ENCODE measurements at places on chromosomes 3 and 15.

- no peak for DNase-seq
Measured at GRCh38 chr3:196634829-196635228, 4.7 kb upstream of the NRROS start.

DNA sequence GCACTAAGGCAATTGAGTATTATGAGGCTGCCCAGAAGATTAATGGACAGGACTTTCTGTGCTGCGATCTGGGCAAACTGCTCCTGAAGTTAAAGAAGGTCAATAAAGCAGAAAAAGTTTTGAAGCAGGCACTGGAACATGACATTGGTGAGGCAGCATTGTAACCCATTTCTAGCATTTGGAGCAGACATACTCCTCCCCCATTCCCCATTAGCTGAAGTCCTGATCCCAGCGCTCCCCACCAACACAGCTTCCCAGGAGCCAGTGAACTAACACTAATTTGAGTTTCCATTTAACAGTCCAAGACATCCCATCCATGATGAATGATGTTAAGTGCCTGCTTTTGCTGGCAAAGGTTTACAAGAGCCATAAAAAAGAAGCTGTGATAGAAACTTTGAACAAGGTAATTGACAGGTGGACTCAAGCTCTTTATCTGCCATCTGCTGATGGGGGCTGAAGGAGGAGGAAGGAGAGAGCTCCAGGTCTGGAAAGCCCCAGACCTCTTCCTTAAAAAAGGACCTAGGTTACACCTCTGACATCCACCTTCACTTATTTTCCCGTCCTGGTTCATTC, 22.6 kb downstream of the CSRNP1 start:
- no peak for DNase-seq

DNA sequence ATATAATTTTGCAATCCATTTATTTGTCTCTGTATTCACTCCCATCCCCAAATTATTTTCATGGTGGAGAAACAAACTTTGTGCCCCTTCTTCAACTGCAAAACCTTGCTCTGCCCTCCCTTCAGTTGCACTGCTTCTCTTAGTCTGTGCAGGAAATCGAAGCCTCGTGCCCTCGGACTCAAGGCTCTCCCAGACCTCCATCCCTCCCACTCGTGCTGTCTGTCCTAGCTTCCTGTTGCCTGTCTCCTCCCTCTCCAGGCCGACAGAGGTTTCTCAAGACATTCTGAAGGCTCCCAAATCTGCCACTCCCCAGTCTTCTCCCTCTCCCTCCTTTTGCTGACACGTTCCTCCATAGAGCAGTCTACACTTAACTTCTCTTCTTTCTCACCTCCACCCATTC, 177.6 kb downstream of the PDZRN3 start:
- DNase-seq: no peak

GRCh38 chr3:133479401-133479800, 79.5 kb downstream of the BFSP2 start:
- DNase-seq: no peak

- DNase-seq: no peak
Measured at GRCh38 chr15:50108461-50108860, 10.6 kb downstream of the ATP8B4 start.

DNA sequence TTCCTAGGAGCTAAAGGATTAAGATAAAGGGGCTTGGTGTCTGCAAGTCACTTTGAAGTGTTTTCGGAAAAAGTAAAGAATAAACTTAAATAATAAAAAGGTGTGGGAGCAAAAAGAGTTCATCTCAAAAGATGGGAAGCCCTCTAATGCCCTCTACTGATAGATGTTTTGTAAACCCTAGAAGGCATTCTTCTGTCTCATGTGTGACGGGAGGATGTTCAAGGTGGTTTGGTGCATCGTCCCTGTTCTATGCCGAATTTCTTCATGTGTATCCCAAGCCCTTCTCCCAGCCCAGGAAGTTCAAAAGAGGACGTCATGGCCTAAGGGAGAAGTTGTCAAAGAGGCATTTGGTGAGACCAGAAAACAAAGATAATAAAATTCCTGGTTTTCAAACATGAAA, 37.2 kb downstream of the CCK start:
- no peak for DNase-seq

DNA sequence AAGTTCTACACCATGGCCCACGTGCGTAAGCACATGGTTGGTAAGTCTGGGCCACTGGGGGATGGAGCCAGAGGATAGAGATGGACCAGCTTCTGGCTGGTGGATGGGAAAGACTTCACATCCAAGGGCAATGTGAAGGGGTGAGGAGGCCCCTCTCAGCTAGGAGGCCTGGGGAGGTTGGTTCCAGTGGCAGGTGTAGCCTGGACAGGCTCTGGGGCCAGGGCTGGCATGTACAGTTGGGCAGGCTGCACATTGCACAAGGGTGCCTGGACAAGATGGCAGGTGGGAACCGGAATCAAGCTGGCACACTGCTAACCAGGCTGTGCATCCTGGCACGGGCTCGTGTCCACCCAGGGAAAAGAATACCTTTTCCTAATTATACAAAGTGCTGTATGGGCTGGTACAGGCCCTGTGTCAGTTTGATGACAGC, 8.1 kb downstream of the ZBTB47 start:
- DNase-seq: no peak

- no peak for DNase-seq
Measured at GRCh38 chr3:195907934-195908693, at the start of gene TNK2. TSS of gene TNK2 (minus strand) at chr3:195908551. CDS start at chr3:195888588, 19,963 bp downstream.

GRCh38 chr3:72307438-72308115, 522.6 kb upstream of the PROK2 start:
- no peak for DNase-seq

GRCh38 chr3:196012941-196013476, 68.9 kb downstream of the TFRC start:
- DNase-seq: no peak

- peak; percentile 26 for DNase-seq
Measured at GRCh38 chr3:171417813-171418212, 42.4 kb downstream of the TNIK start.

- DNase-seq: no peak
Measured at GRCh38 chr15:40511472-40512133, 40.8 kb downstream of the CHST14 start.

DNA sequence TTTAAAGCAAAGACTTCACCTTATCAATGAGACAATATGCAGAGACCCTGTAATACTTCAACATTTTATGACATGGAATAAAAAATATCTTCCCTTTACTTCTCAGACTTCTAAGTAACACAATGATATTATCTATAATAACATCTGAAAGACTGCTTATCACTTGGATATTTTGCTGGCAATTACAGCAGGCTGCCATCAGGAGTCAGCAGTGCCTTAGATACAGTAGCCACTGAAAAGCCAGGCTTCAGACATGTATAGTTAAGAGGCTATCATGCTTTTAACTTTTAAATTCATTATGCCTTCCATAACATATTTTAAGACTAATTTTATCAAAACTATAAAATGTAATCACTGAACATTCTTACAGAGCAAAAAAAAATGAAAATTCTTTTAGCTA, 227.5 kb downstream of the NEK10 start:
- no peak for DNase-seq

- DNase-seq: no peak
Measured at GRCh38 chr3:97658668-97659285, 105.8 kb upstream of the ARL6 start.

DNA sequence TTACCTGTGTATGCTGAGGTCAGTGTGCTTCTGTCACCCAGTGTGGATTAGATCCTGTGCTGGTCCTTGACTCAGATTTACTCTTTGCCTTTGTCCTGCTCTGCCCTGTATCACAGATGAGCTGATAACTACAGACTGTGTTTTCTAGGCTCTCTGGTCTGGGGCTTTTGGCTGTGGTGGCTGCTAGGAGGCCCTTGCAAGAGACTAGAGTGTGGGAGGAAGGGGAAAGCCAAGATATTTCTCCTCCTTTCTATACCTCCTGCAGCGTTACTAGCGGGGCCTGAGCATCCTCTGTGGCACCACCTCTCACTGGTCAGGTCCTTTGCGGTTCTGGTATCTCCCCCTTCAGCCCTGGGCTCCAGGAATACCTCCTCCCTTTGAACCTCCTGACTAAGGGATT, 282.3 kb upstream of the TBC1D5 start:
- no peak for DNase-seq

DNA sequence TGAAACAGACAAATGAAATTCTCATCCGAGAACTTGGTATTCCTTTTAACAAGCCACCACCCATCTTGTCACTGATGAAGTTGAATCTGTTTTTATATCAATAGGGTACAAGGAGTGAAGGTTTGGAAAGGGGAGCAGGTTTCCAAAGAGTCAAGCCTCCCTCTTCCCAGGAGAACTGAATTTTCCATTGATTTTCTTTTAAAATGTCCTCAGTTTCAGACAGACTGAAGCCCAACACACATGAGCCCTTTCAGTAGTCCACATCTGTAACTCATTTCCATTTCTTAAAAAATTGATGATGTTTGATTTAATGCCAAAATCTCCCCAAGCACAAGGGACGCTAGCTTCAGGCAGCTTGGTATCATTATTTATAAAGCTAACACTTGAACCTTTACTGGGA, 187.7 kb downstream of the FOXB1 start:
- no peak for DNase-seq

- DNase-seq: no peak
Measured at GRCh38 chr15:92073044-92073785, 219.7 kb downstream of the SLCO3A1 start.

- DNase-seq: no peak
Measured at GRCh38 chr15:73647259-73648013, 14.2 kb upstream of the NPTN start.

- no peak for DNase-seq
Measured at GRCh38 chr3:188956839-188957489, 214.8 kb upstream of the TPRG1 start.

- no peak for DNase-seq
Measured at GRCh38 chr3:120348065-120348990, 826 bp downstream of the LRRC58 start.

DNA sequence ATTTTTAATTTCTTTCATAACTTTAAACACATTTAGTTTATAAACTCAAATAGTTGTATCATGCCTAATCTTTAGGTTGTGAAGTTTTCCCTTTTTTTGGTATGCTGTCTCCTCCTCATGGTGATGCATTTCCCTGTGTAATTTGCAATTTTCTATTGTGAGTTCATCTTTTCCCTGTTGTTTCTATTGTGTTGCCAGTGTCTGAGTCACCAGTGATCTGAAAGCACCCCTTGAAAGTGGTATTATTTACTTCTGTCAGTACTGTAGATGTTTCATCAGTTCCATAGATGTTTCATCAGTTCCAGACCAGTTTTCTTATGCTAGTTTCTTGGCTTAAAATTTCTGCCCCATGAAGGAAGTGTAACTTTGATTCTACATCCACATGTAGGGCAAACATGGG, 80.6 kb downstream of the OXSM start:
- DNase-seq: no peak

DNA sequence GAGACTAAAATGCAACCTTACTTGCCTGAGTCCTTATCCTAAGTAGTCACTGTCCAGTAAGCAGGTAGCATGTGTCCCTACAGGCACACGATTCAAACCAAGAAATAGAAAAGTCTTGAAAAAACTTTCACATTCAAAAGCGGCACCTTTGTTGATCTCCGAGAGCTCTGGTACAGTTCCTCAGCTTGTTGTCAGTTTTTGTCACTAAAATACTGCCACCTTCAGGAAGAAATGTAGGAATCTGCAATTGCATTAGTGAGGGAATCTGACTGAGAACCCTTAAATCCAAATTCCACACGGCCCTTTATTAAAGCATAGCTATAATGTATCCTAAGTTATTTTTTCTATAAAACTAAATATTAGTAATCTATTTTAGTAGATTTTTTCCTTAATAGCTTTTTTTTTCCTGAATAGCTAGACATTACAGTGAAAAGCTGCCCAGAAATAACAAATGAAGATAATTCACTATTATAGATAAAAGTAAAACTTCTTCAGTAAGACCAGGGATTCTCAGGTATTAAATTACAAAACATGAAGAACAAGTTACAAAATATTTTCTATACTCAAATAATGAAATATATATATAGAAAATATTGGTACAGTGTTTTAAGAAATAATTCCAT, 44.0 kb downstream of the CCDC54 start:
- DNase-seq: peak; percentile 35

All from fibroblast of skin of left biceps (primary cell).